ENCODE measurements at places on chromosomes 3 and 15.

GRCh38 chr15:60005352-60006202 lies 1.5 kb downstream of the FOXB1 start:
- no peak for DNase-seq

DNA sequence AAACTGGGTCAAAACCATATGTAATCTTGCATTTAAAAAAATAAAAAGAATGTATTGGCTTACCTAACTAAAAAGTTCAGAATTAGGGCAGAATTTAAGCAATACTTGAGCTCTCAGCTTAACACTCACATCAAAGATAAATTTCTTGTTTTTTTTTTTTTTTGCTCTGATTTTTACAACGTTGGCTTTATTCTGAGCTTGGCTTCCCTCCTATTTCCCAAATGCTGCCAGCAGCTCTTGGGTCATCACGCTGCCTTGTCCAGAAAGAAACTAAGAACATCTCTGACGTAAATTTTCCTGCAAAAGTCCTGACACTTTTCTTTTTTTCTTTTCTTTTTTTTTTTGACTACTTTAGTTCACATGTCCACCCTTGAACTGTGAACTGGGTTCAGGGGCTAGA lies 150.6 kb upstream of the TGFBR2 start:
- no peak for DNase-seq

- no peak for DNase-seq
Observed at GRCh38 chr3:172717493-172718088, 6.7 kb upstream of the NCEH1 start.

DNA sequence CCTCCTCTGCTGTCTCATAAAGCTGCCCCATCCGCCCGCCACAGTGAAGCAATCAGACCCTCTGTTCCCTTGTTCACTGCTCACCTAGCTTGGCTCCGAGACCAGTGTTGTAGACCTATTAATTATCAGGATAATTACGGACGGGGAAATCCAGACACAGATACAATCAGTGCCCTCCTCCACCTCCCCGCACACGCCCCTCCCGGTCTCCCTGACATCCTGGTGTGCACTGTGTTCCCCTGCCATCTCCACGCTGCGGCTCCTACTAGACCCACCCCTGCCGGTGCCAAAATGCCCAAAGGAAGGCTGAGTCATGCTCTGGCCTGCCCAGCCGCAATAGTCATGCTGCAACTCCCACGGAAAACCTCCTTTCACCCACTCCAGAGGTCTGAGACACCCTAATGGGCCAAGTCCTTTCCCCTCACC lies 277.3 kb upstream of the TLE3 start:
- peak; percentile 25 for DNase-seq

GRCh38 chr3:65597226-65597951 lies 441.3 kb downstream of the MAGI1 start:
- DNase-seq: peak; percentile 49

GRCh38 chr3:51671734-51672475 lies 853 bp downstream of the TEX264 start:
- DNase-seq: peak; percentile 78

DNA sequence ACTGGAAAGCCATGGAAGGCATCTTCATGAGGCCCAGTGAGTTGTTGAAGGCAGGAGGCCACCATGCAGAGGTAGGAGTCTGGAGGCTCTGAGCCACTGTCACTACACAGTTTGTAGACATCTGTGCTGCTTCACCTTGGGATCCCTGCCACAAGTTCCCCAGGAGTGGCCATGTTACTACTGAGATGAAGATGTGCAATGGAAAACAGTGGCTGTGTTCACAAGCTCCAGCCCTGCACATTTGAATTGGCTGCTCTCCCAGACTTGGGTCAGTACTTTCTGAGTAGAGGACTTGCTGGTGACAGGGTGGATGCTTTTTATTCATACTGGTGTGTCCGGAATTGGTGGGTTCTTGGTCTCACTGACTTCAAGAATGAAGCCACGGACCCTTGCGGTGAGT lies 86.9 kb upstream of the C15orf39 start:
- DNase-seq: no peak

DNA sequence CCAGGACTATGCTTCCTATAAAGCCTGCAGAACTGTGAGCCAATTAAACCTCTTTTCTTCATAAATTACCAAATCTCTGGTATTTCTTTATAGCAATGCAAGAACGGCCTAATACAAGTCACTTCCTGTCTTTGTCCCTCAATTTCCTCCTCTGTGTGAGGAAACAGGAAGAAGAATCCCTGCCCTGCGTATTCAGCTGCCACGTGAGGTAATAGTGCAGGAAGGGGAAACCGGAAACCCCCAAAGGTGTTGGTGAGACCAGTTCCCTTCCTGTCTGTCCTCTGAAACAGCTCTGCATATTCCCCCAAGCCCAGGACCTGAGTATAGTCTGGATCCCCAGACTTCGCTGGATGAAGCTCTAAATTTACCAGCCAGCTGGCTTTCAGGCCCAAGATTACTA lies 18.1 kb upstream of the PTPN23 start:
- no peak for DNase-seq

DNA sequence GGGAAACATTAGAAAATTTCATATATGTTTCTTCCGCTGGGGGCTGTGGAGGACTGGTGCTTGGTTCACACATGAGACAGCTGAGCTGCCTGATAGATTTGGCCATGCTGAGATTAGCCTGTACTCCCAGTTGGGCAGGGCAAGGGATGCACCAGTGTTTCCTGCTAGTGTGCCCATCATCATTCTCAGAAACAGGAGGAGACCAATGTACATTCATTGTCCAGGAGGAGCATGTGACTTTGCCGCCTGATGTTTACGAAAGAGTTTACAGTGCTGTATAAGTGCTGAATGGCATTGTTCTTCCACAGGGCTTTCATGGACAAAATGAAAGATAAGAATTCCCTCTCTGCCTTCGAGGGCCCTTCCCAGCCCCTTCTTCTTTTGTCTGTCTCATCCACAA lies 311.1 kb upstream of the THBS1 start:
- DNase-seq: peak; percentile 15

GRCh38 chr3:34868935-34869334 lies 770.4 kb upstream of the ARPP21 start:
- DNase-seq: no peak

- peak; percentile 72 for DNase-seq
Observed at GRCh38 chr15:38038659-38039442, 104.4 kb downstream of the TMCO5A start.

GRCh38 chr15:69656271-69657030 lies 203.8 kb downstream of the RPLP1 start:
- DNase-seq: no peak

GRCh38 chr15:42203891-42204290 lies 4.2 kb downstream of the VPS39 start:
- DNase-seq: no peak

GRCh38 chr3:147333098-147333497 lies 73.2 kb downstream of the ZIC4 start:
- no peak for DNase-seq

DNA sequence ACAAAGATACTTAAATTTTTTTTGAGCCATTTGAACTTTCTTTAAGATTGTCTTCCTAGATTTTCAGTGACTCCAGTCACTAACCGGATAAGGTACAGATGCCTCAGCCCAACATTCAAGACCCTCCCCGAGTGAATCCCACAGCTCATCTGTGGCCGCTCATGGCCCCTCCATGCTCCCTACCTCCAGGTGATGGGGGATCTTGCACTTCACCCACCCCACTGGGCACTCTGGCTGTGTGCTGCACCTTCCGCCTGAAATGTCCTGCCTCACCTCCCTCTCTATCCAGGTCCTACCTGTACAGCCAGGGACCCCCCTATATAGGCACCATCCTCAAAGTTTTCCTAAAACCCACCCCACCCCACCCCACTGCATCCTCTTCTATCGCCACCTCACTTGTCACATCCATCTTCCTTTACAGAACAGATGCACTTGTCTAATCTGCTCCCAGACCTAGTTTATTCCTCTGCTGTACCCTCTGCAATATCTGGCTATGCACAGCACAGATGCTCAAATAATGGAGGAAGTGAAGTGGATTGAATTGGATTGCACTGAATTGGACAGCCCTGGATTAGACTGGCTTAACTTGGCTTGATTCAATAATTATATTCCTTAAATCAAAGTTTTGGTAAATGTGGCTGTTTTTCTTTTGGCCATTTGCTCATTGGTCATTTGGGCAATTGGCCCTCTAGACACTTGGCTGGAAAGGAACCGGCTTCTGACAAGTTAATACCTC lies 24.5 kb downstream of the NTRK3 start:
- no peak for DNase-seq

- no peak for DNase-seq
Observed at GRCh38 chr3:139222100-139222657, 121.6 kb upstream of the MRPS22 start.

DNA sequence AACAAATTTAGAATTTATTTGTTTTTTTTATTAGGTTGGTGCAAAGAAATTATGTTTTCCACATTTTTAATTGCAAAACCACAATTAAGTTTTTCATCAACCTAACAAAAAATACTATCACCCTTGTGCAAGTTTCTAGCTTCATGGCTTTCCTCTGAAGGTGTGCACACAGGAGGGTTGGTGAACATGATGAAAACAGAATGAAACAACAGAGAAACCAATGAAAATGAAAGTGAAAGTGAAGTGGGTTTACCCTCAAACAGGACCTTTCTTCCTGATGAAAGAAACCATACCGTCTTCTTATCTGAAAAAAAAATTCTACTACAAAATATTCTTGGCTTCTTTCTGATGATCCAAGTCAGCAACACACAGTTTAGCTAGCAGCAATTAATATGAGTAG lies 71.9 kb upstream of the FEZF2 start:
- peak; percentile 25 for DNase-seq

- DNase-seq: no peak
Observed at GRCh38 chr15:64696481-64696880, 78.9 kb downstream of the RBPMS2 start.

DNA sequence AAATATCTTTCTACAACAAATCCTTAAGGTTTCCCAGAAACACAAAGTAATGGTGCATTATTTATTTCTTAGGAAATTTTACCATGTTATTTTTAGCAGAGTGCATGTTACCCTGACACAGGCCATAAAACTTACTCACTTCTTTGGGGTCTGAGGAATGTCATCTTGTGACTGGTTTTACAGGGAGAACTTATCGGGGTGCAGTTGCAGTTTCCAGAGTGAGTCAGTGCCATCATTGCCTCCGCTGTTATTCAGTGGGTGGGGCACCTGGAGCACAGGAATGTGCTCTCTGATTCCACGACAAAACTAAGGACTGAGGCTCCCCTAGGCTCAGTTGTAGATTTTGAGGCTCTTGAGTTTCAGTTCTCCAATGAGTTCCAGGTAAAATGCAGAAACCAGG lies 11.1 kb upstream of the GREM1 start:
- no peak for DNase-seq

- no peak for DNase-seq
Observed at GRCh38 chr3:40649346-40649745, 124.6 kb downstream of the ZNF621 start.

- no peak for DNase-seq
Observed at GRCh38 chr3:19446687-19447086, 298.4 kb downstream of the KCNH8 start.

GRCh38 chr3:16633948-16634347 lies 28.7 kb upstream of the DAZL start:
- DNase-seq: no peak

DNA sequence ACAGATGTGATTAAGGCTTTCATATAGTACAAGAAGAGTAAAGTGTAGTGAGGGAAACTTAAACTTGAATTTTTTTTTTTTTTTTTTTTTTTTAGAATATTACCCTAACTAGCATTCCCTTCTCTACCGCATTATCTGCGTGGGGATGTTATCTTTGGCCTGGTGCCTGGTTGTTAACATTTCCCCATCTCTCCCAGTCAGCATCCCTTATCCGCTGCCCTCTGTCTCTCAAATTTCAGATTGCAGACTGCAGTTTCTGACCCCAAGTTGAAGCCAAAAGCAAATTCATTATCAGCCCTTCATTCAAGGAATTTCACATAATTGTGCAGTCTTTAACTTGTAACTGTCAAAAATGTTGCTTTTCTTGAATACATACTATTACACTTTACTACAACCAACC lies 353.0 kb downstream of the PLOD2 start:
- DNase-seq: peak; percentile 49

GRCh38 chr3:184570035-184570434 lies 8.4 kb downstream of the EPHB3 start:
- DNase-seq: no peak

DNA sequence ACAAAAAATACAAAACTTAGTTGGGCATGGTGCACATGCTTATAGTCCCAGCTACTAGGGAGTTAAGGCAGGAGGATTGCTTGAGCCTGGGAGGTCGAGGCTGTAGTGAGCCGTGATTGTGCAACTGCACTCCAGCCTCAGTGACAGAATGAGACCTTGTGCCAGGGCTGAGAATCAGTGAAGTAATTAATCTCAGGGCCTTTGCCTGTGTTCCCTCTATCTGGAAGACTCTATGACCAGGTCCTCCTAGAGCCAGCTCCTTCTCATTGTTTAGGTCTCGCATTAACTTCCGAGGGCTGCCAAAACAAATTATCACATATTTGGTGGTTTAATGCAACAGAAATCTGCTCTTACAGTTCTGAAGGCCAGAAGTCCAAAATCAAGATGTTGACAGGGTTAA lies 41.4 kb upstream of the FLNB start:
- DNase-seq: peak; percentile 74

DNA sequence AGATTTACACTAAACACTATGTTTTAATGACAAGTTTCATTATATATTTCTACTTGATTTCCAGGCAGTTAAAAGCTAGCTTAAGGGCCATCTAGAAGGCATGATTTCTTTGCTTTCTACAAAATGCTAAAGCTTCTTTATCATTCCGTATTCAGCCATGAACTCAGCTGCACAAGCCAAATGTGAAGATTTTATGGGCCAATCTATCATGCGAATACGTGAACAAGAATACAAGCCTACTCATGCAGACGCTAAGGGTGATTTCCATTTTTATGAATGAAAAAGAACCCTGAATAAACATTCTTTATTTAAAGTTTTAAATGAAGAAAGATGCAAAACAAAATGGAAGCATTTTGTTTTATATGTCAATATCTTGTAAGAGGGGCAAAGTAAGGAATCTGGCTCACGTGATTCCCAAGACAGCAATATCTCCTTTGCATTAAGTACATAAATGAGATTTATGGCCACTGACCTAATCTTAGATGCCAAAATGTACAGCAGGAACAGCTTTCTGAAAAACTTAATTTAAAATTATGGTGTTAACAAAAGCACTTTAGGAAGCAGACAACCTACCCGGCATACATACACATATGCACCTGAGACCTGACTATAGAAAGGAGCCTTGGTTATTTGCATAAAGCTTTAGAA lies 215.8 kb downstream of the DPH6 start:
- DNase-seq: no peak

- DNase-seq: no peak
Observed at GRCh38 chr15:60784483-60785254, 305.7 kb upstream of the ICE2 start.

DNA sequence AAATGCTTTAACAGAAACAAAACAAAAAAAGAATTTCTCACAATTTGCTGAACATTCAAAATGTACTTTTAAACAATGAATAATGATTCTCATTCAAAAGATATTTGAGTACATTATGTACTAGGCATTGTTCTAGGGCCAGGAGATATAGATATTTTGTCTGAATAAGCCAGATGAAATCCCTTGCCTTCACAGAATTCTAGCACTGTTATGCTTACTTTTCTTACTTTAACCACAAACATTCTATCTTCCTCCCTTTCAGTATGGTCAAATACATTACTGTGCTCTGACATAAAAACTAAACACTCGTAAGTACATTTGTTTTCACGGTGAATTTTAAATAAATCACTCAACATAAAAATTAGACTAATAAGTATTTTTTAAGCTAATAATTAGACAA lies 116.7 kb downstream of the ADAM10 start:
- DNase-seq: peak; percentile 59
